Temporal lobe (tissue), 4 donors: ENCODE measurements at places on chromosomes 2 and 18. TPM values are rescaled to one million over a fixed set of nuclear protein-coding genes. Genes with fewer than 3 reads are reported as not detected.

SPP2 gene
- total RNA-seq: not detected

TRPM8 gene
- under 0.01 TPM for total RNA-seq

FN1 gene
- total RNA-seq: 203 TPM

CRYGC gene
- not detected for total RNA-seq
